ENCODE measurements at places on chromosomes 16 and 17.

- DNase-seq, result no peak
Observed at GRCh38 chr17:27603880-27604794, 26.9 kb upstream of the LGALS9 start.

DNA sequence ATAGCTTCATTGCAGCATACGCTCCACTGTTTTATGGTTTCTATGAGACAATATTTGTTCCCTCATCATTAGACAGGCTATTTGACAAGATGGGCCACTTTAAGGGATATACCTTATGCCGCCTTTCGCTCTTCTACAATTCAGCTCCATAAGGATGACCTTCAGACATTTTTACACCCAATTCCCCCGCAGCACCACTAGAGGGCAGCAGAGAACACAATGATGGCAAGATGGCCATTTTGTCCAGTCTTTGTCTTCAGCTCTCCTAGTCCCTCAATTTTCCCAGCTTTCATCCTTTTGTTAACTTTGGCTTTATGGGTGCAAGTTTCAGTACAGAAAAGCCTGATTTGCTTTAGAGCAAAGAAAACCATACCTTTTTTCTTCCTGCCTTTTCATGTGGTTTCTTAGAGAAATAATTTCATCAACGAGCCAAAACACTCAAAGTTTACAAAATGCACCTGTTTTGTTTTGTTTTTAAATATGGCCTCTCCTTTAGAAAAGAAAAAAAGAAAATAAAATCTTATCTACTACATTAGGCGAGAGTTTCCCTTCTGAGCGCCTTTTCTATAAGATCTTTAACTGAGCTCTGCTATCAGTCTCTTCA, 355.3 kb downstream of the TOX3 start:
- peak; percentile 71 for DNase-seq

GRCh38 chr16:13645601-13646245, 274.2 kb upstream of the ERCC4 start:
- DNase-seq, result no peak

GRCh38 chr16:87621976-87622713, 19.8 kb downstream of the JPH3 start:
- DNase-seq, result no peak

DNA sequence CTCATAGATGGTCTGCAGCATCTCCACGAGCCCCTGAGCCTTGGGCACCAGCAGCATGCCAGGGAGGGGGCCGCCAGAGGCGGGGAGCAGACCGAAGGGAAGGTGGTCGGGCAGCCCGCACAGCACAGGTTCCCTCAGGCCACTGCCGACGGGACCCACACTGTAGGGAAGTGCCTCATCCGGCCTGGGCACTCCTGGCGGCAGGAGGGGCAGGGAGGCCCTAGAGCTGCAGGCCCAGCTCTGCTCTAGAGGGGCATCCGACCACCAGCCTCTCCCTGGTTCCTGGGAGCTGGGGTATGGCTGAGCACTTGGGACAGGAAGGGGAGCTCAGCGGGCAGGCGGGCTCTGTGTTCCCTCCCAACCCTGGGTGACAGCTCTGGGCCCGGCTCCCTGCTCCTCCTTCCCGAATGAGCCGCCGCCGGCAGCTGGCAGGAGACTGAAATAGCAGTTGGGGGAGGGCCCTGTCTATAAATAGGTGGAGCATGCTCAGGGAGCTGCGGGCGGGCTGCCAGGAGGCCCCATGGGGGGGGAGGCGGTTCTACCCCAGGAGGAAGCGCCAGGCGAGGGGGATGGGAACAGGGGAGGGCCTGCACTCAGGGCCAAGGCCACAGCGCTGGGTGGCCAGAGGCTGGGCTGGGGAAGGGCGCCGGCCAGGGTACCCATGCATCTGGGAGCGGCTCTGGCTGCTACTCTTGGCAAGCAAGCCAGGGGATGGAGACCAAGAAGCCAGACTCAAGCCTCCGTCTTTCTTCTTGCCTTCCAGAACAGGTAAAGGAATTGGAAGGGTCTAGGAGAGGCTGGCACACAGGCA, 12.4 kb downstream of the HDAC5 start:
- DNase-seq, result peak; percentile 97

DNA sequence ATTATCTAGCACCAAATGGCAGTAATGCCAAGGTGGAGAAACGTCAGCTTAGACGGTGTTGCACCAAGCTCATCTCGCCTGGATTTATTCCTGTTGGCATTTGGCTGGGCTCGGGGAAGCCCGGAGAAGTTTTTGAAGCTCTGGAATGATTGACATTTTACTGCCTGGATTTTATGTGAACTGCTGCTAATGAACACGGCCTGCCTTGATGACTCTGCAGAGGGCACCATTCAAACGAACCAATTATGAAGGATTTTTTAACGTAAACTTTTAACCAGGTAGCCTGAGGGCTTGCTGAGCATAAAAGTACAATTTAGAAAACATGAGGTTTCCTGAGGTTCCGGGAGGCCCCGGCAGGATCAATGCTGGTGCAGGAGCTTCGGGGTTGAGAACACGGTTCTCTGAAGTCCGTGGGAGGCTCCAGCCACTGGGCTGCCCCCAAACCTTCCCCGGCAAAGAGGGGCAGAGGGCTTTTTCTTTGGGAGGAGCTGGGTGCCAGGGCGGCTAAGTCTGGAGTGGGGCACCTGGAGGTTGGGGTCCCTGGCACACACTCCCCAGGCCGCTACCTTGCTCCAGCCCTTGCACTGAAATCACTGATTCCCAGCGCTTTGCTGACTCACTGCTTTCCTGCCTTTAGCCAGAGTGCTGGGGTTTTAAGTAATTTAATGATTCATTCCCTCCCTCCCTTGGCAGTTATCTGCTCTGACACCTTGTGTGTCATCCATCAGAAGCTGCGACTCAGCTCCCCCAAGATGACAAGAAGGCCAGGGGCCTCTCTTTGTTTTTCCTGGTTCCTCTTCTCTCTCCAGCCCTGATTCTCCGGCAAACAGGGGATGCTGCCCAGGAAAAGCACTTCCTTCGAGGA, 161.2 kb upstream of the IRX3 start:
- no peak for DNase-seq

- no peak for DNase-seq
Observed at GRCh38 chr17:29063992-29064391, 21.1 kb downstream of the PIPOX start.

GRCh38 chr16:56282451-56282850, 91.2 kb downstream of the GNAO1 start:
- DNase-seq, result no peak

DNA sequence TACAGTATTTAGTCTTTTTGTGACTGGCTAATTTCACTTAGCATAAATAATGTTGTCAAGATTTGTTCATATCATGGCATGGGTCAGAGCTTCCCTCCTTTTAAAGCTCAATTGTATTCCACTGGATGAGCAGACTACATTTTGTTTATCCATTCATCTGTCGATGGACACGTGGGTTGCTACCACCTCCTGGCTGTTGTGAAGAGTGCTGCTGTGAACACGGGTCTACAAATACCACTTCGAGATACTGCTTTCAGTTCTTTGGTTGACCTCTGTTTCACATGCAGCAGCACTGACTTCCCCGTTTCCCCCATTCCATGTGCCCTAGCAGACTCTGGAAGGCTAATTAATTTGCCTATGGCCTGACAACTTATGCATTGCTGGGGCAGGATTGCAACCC, 285.4 kb downstream of the SHISA9 start:
- no peak for DNase-seq

DNA sequence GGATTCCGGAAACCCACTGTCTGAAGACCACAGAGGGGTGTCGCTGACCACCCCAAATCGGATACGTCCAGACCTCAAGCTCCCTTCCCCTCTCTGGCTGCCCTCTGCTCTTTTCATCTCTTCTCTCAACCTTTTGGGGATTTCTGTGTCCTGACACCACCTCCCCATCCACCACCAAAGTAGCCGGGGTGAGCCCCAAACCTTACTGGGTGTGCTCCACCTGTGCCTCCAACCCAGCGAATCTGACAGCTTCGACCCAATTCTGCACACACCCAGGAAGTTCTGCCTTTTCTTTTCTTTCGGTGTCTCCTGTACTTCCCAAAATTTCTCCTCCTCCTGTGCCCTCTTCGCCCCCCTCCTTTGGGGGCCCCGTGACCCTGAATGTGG, 534 bp downstream of the KCTD11 start:
- DNase-seq, result no peak

DNA sequence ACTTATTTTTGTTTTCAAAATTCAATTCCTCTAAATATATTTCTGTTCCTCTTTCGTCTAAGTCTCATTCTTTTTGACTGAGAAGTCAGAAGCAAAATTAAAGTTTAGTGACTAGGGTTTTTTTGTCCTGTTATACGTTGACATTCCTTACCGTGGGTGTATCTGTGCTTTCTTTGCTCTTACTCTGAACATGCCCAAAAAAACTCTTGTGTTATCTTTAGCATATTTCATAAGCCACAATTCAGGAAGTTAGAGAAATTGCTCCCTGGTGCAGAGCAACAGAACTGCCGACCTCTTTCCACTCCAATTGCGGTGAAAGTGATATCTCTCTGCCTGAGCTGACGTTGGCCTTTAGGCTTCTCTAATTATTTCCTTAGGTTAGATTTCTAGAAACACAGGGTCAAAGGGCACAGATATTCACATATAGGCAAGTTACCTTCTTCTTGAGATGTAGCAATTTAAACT, 65.7 kb downstream of the CENPV start:
- DNase-seq, result no peak

- DNase-seq, result no peak
Observed at GRCh38 chr17:10099051-10099571, 99.3 kb downstream of the GAS7 start.

- no peak for DNase-seq
Observed at GRCh38 chr17:78550464-78550863, 26.7 kb downstream of the DNAH17 start.

DNA sequence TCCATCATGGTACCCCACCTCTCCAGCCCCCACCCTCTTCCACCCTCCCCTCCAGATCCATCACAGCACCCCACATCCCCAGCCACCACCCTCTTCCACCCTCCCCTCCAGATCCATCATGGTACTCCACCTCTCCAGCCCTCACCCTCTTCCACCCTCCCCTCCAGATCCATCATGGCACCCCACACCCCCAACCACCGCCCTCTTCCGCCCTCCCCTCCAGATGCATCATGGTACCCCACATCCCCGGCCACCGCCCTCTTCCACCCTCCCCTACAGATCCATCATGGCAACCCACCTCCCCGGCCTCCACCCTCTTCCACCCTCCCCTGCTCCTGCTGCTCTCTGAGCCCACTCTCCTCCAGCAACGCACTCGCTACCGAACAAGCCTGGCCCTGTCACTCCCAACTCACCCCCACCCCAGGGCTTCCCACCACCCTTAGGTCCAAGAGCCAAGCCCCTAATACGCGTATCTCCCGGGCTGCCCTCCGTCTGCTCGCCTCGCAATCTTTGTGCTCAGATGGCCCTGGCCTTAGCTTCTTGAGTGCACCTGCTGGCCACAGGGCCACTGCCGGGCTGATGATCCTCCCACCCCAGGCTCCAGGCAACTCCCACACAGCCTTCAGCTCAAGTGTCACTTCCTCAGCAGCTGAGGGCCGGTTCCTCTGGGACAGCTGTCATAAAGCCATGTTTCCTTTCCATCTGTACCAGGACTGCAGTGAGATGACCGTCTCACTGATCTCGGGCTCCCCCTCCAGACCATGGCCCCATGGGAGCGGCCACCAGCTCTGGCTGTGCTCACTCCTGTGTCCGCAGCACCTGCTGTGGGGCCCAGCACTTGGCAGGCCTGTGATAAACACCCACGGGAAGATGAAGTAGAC, 25.5 kb downstream of the KDM8 start:
- no peak for DNase-seq

GRCh38 chr17:8479431-8479947, 43.8 kb downstream of the NDEL1 start:
- no peak for DNase-seq

GRCh38 chr17:55532670-55533069, 21.4 kb upstream of the SMIM36 start:
- no peak for DNase-seq

GRCh38 chr16:67477960-67478554, 2.9 kb downstream of the ATP6V0D1 start:
- DNase-seq, result no peak

- DNase-seq, result no peak
Observed at GRCh38 chr16:12157517-12158093, 181.1 kb downstream of the SNX29 start.

DNA sequence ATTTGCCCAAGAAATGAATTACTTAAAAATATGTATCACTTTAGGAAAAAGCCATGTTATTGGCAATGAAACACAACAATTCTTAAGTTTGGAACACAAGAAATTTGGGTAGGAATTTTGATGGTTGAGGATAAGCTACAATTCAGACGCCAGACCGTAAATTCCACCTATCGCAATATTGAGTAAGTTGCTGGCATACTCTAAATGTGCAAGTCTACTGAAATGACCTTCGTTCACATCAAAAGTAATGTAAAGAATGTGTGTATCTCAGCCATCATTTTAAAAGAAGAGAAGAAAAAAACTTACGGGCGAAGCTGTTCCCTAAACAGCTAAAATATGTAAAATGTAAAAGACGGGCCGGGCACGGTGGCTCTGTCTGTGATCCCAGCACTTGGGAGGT, 33.4 kb downstream of the UBE2G1 start:
- DNase-seq, result no peak

DNA sequence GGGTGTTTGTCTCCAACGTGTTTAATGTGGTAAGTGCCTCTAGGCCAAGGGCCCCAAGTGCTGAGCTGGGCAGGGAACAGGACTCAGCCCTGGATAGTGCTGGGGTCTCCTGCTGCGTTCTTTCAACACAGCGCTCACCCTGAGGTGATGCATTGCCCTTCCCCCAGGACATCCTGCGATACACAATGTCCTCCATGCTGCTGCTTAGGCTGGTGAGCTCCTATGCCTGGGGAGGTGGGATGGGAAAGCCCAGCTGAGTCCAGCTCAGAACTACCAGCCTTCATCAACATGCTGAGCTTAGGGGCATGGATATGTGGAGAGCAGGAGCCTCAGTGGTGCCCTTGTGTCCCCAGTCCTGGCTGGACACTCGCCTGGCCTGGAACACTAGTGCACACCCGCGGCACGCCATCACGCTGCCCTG, 563 bp downstream of the ZACN start:
- DNase-seq, result peak; percentile 37

DNA sequence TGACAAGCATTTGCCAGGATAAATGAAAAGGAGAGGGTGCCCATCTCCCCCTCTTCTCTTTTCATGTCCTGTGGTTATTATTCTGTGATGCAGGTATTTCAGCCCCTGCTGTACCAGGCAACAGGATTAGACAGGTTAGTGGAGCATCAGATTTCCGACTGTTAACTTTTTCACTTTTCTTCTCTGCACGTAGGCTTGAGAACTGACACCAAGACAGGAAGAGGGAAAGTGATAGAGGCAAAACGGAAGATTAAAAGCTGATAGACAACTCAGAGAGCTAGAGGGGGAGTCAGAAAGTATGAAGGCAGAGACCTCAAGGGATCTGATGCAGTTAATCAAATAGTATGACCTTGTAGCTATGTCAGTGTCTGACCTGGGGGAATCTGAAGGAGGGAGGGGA, 132.8 kb downstream of the SOX9 start:
- DNase-seq, result no peak

- no peak for DNase-seq
Observed at GRCh38 chr16:3655396-3656159, 1.1 kb downstream of the DNASE1 start.

Measured in NCI-H345 (cell line).